ENCODE measurements at places on chromosomes 2 and 18.

DNA sequence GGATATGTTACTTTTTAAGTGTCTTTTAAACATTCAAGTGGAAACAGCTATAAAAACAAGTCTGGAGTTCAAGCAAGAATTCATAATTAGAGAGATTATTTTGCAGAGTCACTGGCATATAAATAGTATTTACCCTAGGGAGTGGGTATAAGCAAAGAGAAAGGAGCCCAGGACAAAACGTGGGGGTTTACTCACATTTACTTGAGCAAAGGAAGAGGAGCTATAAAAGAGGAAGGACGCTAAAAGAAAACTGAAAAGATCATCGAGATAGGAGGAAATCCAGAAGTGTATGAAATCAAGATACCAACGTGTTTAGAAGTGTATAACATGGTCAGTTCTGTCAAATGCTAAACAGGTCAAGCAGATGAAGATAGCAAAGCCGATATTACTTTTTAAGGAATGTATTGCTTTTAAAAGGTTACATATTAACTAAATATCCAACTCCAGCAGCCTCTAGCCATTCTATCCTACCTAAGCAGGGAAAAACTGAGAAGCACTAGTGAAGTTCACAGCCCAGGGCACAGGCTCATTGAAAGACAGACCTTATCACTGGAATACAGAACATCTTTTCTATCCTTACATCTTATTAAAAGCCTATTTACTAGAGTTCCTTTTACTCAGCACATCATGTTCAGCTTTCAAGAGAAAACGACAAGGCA is 8.6 kb downstream of the KANSL1L start:
- DNase-seq: peak; percentile 27

DNA sequence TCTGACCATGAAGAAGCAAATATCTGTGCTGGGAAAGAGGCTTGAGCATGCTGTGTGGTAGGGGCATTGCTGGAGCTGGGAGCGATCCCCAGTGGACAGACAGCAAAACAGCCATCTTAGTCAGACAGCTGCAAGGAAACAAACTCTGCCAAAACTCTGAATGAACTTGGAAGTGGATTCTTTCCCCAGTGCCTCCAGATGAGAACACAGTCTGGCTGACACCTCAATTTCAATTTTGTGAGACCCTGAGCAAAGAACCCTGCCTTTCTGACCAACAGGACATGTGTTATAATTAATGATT is 23.2 kb upstream of the FAP start:
- DNase-seq: no peak

GRCh38 chr2:155502766-155503165 is 804.3 kb downstream of the KCNJ3 start:
- DNase-seq: no peak

DNA sequence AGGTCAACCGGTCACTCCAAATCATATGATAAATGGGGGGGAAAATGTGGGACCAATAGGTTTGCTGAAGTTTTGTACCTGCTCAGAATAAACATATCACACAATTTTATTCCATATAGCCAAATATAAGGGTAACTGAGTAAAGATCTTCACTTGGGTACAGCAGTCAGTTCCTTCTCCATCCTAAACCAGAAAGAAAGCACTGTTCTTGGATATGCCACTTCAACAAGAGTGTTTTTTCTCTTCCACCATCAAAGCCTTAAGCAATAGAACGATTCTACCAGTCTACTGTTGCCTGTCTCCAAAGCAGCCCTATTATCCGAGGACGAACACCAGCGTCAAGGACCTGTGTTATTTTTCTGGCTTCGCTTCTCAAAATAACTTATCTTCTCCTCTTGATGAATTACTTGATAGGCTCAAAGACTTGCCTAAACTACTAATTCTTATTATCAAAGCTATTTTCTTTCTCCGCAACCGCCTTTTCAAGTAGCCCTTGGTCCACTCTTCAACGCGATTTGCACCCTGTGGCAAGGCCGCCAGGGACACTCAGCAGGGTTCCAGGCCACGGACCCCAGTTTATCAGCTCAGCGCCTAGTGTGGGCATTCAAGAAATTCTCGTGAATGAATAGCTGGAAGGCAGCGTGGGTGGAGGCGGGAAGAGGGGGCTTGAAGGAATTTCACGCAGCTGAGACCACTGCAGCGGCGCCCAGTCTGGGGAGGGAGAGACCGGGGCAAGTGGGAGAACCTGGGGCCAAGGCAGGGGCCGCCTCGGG is 646 bp downstream of the ALS2 start:
- DNase-seq: no peak

DNA sequence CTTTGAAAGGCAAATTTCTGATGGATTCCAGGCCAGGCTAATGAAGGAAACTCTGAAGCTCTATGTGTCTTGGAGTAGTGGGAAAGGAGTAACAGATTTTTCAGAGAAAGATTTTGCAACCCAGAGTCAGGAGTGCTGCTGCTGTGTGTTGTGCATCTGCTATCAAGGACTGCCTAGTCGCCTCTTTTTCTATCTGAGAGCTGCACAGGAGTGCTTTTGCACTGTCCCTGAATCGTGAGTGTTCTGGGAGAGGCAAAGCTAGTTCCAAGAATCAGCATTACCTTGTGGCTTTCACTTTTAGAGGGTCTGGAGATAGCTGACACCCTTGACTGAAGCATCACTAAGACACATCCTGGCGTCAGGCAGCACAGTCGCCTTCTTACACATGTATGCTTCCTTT is 336.4 kb downstream of the PARD3B start:
- no peak for DNase-seq

DNA sequence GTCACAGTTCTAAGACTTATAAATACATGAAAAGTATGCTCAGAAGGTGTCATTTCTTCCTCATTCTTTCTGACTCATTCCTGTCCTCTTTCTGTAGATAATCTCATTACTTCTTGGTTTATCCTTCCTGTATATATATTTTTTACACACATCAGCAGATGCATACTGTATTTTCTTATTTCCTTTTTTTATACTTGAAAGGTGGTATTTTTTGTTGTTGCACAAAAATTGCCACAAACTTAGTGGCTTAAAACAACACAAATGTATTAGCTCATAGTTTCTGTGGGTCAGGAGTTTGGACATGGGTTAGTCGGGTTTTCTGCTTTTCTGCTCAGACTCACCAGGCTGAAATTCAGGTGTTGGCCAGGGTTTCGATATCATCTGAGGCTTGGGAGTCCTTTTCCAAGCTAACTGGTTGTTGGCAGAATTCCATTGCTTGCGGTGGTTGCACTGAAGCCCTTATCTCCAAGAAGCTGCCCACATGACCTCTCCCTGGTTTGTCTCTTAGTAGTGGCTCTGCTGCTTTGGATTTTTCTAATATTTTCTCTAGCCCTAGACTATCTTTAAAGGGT is 162.6 kb downstream of the FMNL2 start:
- DNase-seq: no peak

DNA sequence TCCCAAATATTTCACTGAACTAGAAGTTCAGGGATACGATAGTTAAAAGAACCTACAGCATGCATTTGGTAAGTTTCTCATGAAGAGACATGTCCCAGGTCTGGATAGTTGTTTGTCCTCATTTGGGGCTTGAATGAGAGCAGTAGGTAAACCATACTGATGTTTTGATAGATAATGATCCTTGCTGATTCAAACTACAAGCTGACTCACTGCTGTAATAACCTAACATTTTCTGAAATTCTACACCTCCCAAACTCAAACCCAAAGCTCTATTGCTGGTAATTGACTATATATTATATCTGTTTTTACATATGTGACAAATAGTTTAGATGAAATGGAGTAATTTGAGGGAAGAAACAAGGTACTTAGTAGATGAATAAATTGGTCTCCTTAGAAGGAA is 154.1 kb upstream of the BOD1L2 start:
- no peak for DNase-seq

- DNase-seq: no peak
Observed at GRCh38 chr2:197946562-197946961, 142.2 kb downstream of the PLCL1 start.

DNA sequence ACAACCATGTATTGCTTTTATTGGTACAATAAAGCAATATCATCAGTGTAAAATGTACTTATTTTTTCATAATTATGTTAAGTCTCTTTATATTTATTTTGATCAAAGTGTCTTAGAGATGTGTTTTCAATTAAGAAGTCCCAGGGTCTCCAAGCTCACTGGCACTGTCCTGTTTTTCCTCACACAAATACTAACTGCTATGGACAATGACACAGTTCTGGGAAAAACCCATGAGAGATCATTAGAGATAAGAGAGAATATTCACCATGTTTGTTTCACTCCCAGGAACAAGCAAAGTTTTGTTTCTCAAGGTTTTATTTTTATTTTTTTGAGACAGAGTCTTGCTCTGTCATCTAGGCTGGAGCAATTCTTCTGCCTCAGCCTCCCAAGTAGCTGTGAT is 38.7 kb downstream of the E2F6 start:
- no peak for DNase-seq

DNA sequence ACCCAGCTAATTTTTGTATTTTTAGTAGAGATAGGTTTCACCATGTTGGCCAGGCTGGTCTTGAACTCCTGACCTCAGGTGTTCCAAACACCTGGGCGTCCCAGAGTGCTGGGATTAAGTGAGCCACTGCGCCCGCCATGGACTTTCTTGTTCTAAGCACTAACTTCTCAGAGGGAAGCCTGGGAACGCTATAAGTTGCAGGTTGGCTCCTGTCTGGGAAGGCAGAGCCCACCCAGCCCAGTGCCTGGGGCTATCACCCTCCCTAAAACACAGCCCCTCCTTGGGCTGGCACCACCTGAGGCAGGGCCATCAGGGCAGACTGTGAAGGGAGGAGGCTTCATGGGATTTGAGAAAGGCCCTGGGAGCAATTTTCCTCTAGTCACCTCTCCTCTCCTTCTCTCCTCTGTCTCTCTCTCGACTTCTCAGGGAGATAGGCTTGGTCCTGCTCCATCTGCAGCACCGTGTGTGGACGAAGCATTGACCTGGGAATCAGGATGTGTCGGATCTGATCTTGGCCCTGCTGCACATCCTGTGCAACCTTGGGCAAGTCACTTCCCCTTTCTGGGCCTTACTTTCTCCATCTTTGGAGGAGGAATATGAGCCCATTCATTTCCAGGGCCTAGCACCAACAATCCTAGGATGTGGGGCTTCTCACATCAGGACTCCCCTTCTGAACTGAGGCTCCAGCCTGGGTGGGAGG is 10.9 kb downstream of the PSD4 start:
- no peak for DNase-seq

DNA sequence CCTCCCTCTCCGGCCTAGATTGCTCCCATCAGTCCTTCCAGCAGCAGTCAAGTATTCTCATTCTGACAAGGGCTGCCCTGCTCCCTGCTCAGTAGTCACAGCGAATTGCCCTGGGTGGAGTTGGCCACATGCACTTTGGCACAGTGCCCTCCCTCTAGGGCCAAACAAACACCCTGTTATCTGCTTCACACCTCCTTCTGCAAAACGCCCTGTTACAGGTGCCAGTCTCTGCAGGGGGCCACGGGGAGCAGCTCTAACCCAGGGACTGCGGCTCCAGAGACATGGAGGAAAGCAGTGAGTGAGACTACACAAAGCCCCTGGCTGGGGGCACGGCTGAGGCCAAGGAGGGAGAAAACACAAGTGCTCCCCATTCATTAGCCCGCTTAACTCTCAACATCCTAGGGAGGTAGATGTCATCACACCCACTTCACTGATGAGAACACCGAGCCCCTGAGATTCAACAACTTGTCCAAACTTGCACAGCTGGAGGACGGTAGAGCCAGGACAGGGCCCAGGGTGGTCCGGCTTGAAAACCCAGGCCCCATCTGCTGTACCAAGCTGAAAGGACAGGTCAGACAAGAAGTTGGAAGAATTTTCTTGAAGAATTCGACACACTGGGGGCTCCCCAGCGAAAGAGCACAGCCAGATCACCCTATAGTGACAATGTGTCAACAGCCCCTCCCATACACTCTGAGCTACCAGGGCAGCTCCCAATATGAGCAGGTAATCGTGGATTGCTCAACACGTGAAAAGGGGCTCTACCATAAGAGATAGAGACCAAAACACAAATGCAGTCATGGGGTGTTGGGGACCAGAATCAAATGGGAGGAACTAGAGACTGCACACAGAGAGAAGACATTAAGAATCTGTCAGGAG is 8.7 kb upstream of the TFCP2L1 start:
- DNase-seq: no peak

GRCh38 chr2:98869272-98869641 is 66.8 kb downstream of the CRACDL start:
- no peak for DNase-seq

- DNase-seq: no peak
Observed at GRCh38 chr2:135279209-135279608, 227.1 kb downstream of the RAB3GAP1 start.

- DNase-seq: no peak
Observed at GRCh38 chr2:75560022-75560767, 544 bp downstream of the EVA1A start.

DNA sequence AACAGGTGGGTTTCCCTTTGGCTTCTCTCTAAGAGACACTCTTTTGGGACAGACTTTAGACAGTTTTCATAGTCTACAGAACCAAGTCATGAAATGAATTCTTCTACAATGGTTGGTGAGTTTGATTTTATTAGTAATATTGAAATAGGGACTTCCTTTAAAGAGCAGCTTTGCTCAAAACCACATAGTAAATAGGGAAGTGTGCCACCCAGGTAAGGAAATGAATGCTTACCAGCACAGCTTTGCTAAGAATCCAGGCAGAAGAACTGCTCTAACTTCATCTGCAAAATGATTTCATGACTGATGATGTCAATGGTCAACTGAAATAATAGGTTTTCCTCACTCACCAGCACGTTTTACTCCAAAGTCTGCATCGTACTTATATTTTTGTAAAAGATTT is 89.2 kb downstream of the NYAP2 start:
- DNase-seq: no peak

DNA sequence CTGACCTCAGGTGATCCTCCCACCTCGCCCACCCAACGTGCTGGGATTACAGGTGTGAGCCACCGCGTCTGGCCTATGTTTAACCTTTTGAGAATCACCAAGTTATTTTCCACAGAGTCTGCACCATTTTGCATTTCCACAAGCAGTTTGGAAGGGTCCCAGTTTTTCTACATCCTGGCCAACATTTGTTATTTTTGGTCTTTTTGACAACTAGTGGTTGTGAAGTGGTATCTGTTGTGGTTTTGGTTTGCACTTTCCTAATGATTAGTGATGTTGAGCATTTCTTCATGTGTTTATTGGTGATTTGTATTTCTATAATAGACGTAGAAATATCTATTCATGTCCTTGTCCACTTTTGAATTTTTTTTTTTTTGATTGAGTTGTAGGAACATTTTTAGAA is 67.9 kb downstream of the BIRC6 start:
- no peak for DNase-seq

DNA sequence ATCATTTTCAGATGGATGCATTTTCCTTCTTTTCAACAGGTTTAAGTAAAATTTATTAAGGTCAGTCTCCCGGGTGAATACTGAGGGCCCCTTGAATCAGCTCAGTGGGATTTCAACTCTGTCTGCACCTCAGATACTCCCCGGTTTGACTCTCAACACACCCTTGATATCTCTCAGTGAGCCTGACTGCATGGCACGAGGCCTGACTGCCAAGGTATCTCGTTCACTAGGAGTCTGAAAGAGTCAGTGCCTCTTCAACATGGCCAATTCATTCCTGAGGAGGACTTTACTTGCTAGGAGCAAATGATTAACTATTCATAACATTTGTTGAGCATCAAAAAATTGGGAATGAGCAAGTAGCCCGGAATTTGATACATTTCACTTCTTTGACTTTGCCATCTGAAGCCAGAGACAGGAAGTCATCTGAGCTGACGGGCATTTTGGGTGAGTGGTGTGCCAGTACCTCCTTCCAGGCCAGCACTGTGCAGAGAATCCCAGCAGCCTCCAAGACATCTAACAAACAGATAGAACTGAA is 81.0 kb downstream of the VAPA start:
- DNase-seq: no peak

GRCh38 chr2:172087207-172087779 is 2.0 kb downstream of the DLX1 start:
- no peak for DNase-seq

GRCh38 chr2:68428746-68429145 is 38.3 kb downstream of the FBXO48 start:
- DNase-seq: no peak
